Stimulated activated CD4-positive, alpha-beta T cell treated with anti-CD3 and anti-CD28 coated beads, Interleukin-1b, Interleukin-23, amount 100 ng/mL, for 1 hour (primary cell): ENCODE measurements at places on chromosomes 3 and 15.

DNA sequence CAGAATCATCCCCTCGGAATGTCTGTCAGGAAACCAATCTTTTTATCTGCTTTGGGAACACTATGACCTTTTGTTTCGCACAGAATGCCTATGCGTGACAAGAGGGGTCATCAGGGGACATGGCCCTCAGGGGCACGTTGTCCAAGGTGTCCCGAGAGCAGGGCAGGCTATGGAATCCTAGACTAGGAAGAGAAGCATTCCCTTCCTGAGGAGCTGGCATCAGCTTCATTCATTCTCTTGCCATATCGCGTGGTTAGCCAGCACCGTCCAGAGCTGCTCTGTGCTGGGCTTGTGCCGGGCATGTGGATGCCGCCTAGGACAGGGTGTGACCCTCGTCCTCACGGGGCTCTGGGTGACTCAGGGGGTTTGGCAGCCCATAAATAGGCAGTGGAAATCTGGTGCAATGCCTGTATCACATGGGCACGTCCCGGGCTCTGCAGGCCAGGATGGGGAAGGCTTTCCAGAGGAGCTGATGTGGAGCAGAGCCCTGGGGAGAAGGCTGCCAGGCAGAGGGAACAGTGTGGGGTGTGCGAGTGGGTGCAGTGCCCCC is 117.8 kb downstream of the TMEM266 start:
- no peak for DNase-seq

- no peak for DNase-seq
These were observed 248.4 kb downstream of the KCNH8 start for GRCh38 chr3:19396726-19397125.

DNA sequence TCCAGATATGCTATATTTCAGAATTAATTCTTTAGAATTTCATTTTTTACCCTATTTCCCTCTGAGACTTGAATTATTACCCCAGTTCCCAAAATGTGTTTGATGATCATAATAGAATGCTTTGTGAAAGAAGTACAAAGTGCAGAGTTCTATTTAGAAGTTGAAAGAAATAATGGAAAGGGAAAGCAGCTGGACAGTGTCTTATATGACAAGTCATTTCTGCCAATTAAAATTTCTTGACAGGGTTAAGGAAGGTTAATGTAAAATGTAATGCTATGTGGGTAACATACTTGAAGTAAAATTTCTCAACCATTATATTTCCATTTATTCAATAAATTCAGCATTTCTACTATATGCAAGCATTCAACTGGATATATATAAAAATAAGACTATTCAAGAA is 33.1 kb downstream of the FGF7 start:
- DNase-seq: no peak

- DNase-seq: no peak
These were observed 45.6 kb downstream of the SST start for GRCh38 chr3:187624588-187624987.

DNA sequence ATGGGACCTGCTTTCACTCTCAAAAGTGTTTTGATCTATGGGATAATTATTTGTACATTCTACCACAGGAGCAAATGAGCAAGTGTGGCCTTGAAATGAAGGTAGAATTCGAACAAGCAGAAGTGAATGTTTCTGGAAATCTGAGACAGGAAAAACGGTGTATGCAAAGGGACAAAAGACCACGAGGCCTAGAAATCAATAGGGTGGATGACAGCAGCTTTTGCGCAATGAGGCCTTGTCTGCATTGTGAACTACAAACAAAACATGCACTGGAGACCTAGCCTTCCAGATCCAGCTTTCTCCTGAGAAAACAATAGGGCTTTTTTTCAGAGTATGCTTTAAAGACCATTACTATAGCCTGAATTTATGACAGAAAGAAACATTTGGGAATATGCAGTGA is 1137.0 kb downstream of the ROBO2 start:
- DNase-seq: no peak

DNA sequence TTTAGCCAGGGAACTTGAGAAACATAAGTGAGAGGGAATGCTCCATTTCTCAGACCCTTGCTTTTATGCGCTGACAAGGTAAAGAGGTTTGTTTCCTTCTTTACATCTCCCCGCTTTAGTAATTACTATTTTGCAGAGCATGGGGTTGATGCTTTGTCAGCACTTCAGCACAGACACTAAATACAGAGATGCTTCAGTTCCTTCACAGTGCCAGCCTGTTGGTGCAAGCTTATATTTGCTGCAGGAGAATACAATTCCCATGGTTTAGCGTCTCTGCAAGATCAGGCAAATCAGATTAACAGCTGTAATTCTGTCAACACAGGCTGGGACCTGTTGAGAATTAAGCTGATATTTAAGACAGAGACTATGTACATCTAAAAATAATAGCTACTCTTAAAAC is 2.9 kb downstream of the FMN1 start:
- DNase-seq: no peak

DNA sequence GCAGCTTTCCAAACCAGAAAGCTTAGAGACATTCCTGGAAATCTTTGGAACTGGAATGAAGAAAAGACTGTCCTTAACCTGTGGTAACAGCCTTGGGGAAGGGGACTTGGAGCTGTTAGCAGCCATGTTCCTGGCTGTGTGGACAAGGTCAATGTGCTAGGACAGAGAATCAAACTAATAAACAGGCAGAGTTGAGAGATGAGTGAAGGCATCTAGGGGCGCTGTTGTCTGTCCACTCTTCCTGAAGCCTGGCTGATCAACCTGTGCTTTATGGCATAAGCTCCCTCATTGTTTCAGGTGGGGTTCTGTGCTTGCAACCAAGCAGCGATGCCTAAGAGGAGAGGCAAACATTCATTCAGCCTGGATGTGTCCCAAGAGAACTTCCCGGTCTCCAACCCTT is 19.3 kb downstream of the ZNF860 start:
- DNase-seq: no peak

GRCh38 chr3:40876009-40876408 is 323.3 kb upstream of the CTNNB1 start:
- DNase-seq: no peak

DNA sequence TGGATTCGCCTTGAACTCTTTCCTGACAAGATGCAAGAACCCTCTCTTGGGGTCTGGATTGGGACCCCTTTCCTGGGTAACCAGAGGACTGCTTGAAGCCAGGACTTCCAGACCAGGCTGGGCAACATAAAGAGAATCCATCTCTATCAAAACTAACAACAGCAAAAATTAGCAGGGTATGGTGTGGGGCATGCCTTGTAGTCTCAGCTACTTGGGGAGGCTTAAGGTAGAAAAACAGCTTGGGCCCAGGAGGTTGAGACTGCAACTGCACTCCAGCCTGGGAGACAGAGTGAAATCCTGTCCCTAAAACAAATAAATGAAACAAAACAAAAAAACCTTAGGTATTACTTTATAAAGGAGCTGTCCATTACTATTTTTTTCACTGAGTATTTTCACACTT is 93.1 kb upstream of the PLXND1 start:
- no peak for DNase-seq

DNA sequence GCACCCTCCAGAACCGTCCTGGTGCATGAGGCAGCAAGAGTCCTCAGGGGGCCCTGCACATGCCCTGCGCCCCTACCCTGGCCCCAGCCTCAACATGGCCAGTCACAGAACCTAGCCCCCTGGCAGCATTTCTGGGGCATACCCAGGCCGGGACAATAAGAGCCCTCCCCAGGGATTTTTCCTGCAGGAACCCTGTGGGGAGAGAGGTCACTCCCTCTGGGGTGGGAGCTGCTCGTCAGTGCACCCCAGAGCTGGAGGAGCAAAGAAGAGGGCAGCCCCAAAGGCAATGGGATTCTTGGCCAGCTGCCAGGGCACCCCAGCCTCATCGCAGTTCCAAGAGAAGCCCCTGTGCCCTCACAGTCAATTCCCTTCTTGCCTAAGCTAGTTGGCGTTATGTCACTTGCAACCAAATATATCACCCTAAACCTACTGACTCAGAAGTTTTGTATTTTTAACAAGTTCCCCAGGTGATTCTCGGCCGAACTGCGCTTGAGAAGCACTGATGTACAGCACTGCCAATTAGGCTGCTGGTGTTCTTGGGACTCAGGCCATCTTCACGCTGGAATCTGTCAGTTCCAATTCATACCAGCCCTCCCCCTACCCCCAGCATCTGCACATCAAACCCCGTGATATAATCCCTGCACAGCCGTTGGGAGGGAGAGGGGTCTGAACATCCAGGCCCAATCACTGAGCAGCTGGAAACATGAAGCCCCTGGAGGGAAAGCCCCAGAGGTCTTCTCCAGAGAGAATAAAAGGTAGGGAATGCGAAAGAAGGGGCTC is 87.5 kb upstream of the PRR20G start:
- DNase-seq: no peak

- DNase-seq: no peak
These were observed 2.2 kb upstream of the BNIP2 start for GRCh38 chr15:59691194-59691805.

GRCh38 chr3:119257654-119258410 is 17.2 kb upstream of the B4GALT4 start:
- DNase-seq: no peak

DNA sequence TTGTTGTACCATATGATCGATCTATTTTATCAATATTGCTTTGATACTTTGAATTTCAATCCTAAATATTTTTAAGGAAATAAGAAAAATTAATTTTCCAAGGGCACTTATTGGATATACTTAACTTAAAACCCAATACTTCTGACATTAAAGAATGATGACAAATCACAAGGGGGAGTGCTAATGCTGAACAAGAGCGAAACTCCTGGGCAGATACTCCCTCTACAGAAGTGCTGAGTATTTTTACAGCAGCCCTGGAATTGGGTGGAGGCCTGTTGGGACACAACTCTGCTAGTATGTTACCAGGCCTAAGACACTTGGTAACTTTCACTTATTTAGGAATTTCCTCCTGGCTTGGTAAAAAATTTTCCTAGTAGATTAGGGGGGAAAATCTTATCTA is 46.2 kb downstream of the DENND6A start:
- DNase-seq: no peak

DNA sequence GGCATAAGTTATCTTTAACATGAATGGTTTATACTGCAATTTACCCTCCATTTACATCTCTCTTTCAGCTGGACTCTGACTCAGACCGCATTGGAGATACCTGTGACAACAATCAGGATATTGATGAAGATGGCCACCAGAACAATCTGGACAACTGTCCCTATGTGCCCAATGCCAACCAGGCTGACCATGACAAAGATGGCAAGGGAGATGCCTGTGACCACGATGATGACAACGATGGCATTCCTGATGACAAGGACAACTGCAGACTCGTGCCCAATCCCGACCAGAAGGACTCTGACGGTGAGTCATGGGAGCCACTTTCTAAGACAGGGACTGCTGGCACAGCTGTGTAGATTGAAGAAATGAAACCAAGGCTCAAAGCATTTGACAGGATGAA is 11.6 kb downstream of the THBS1 start:
- no peak for DNase-seq

GRCh38 chr3:157532529-157533297 is 29.5 kb upstream of the VEPH1 start:
- DNase-seq: no peak

- DNase-seq: no peak
These were observed 18.5 kb downstream of the CLDN11 start for GRCh38 chr3:170437176-170437575.

GRCh38 chr3:152364237-152364636 is 95.5 kb downstream of the MBNL1 start:
- no peak for DNase-seq

GRCh38 chr3:141798448-141798845 is 35.2 kb downstream of the GRK7 start:
- no peak for DNase-seq

- DNase-seq: no peak
These were observed 24.7 kb downstream of the TRIM71 start for GRCh38 chr3:32842531-32842931.
